ENCODE measurements at places on chromosomes 5 and 9.

DNA sequence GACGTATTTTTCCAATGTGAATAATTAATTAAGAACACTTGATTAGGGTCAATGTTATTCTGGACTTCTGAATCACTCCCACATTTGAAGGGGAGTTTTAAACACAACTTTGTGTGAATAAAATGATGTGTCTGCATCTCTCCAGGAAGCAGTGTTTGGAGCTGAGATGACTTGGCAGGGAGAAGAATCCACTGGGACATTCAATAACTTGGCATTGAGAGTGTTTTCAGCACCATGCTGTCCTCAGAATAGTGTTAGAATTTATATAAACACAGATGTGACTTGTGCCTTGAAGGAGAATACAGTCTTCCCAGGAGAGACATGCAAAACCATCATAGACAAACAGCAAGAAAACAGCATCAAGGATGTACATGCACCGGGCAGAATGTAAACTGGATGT, 32.7 kb upstream of the KCNMB1 start:
- DNase-seq = no peak

DNA sequence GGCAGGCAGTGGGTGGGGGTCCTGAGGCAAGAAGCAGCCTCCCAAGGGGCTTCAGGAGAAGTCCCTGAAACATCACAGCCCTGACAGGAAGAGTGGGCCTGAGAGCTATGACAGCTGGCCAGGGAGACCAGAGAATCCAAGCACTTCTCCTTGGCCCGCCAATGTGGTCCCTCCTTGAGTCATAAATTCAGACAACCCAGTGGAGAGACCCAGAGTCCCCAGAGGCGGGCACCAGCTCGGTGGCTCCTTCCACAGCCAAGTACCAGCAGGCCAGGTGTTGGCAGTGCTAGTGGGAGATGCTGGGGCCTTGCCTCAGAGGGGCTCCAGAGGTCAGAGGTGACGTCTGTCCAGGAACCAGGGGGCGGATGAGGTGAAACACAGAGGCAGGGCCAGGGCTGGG, 1.6 kb upstream of the DOK3 start:
- DNase-seq = no peak

DNA sequence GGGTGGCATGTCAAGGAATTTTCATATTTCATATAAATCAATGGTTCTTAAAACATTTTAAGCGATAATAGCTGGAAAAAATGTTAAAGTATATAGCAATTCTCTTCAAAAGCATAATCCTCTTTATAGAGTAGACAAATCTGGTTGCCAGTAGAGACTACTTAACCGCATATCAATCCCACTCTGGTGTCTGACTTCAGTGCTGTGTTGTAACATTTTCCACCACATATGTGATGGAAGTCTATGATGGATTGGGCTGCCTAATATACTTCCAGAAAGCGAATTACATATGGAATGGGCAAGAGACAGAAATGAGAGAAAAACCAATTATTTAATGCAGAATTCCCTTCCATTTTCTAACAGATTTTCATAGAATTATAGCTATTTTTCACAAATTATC, 54.3 kb downstream of the FBN2 start:
- no peak for DNase-seq

GRCh38 chr9:124353811-124354274, 61.4 kb downstream of the PSMB7 start:
- DNase-seq = no peak

- no peak for DNase-seq
Measured at GRCh38 chr5:13524936-13525335, 419.6 kb downstream of the DNAH5 start.

DNA sequence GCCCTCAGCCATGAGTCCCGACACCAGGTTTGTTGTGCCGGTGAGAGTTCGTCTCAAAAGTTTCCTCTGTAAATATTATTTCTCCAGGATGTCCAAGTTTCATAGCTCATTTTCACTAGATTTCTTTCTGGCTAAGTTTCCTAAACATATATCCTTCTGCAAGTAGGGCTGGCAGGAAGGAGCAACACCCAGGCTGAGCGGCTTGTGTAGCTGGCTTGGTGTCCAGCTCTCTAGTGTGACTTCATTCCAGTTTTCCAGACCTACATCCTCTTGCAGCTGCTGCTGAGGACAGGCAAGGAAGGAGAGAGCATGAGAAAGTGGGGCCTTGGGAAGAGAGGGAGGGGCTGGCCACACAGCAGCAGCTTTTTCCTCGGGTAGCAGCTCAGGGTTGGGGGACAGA, 80.3 kb downstream of the FGF1 start:
- DNase-seq = no peak

DNA sequence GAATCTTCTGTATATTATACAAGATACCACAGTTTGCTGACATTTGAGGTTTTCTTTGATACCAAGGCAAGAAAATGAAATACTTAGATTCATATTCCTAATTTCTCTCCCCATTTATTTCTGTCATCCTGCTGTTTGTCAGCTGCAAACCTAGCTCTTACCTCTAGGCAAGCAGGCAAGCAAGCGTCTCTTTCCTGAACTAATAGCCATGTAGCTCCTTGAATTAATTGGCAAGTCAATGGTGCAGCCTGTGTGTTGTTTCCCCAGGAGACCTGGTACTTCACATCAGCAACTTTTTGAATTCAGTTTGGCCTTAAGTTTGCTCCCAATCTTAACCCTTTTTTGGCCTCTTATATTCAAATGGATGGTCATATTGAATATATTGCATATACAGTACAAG, 573.6 kb upstream of the ARRDC3 start:
- peak; percentile 34 for DNase-seq

DNA sequence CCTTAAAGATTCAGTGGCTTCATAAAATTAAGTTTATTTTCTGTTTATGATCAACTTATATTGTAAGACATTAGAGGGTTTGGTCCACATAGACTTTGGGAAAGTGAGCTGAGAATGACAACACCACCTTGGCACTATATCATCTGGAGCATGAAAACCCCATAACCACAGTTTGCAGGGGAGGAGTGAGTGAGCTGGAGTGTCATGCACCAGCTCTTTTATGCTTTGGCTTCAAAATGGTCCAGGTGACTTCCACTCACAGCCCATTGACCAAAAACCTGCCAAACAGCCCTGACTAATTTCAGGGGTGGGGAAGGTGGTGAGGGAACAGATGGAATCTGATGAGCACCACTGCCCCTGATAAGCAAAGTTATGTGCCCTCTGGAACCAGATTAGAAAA, 295.8 kb downstream of the DMRTA1 start:
- no peak for DNase-seq

DNA sequence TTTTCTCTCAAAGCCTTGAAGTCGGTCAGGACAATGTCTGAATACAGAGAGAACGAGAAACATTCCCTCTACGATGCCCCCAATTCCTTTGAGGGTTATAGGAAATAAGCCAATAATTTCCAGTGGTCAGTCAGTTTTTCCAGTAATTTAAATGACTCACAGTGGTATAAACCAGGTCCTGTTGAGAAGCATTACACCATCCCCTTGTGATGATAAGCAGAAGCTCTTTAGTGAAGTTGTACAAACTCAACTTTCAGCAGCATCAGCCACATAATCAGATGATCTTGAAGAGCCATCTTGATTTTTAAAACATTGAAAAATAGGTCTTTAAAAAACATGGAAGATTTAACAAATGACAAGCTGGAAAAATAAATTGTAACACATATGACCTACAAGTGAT, 173.9 kb upstream of the ZNF462 start:
- DNase-seq = no peak

GRCh38 chr9:122263699-122264349, 816 bp downstream of the RBM18 start:
- DNase-seq = no peak

- DNase-seq = no peak
Measured at GRCh38 chr9:99385814-99386279, 163.8 kb downstream of the SEC61B start.

GRCh38 chr9:33153666-33154065, 13.5 kb downstream of the B4GALT1 start:
- DNase-seq = no peak

DNA sequence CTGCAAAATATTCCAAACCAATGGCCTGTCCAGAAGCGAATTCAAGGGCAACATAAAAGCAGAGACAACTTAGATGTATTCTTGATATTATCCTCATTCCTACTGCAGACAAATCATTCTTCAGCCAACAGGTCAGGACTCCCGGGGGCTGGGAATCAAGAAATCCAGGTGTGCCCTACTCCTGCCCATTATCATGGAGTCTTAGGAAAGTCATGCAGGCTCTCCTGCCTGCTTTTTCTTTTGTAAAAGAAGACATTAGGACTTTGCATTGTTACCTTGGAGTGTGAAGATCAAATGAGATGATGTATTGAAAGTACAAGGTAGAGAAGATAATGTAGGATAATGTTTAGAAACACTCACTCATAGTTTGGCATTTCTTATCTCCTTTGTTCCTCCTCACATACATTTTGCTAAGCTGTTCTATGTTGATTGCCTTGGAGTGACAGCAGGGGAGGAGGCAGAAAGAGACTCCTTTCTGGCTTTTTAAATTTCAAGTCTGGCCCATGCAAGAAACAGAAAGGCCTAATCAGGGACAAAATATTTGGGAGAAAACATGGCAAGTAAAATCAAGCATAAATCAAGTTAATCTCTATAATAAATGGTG, 113.8 kb downstream of the SV2C start:
- DNase-seq = no peak

- no peak for DNase-seq
Measured at GRCh38 chr5:84085387-84086041, 299.2 kb downstream of the EDIL3 start.

DNA sequence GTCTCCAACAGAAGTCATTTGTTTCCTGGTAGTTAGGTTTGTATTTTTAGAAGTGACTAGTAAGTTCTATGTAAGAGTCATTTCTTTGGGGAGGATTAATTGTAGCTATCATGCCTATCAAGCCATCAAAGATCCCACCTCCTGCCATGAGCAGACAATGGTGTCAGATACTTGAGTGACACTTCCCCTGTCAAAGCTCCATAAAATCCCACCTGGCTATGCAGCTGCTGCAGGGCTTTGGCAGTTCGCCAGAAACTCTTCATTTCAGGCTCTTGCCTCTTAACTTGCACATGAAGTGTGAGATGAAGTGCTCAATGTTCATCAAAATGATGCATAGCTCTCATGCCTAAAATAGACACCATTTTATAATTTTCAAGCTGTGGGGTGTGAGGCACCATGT, 312.1 kb downstream of the CDH12 start:
- DNase-seq = peak; percentile 42
